ENCODE measurements at places on chromosomes 3 and 15.

- DNase-seq: no peak
- H3K27me3 ChIP-seq: no peaks in the 10 kb centered on the region
- H3K36me3 ChIP-seq: no peaks in the 10 kb centered on the region
- H3K4me1 ChIP-seq: no peaks in the 10 kb centered on the region
- H3K4me3 ChIP-seq: no peak overlapping the region
These were observed 794.7 kb upstream of the GBE1 start for GRCh38 chr3:82556113-82556512.

DNA sequence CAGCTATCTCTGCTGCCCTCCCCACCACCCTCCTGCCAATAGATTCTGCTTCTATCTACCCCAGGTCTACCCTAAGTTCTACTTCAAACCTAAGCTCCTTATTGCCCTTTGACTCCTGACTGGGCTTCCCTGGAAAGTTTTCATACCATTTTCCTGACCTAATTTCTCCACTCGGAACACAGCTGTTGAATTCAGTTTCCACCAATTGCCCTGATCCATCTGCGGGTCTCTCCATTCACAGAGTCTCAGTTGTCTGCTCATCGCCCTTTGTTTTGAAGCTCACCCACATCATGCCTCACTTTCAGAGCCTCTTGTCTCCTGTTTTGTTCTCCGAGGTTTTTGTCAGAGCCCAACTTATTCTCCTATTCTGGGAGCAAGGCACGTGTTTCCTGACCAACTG, 56.8 kb upstream of the ABI3BP start:
- no peak overlapping the region for H3K4me3 ChIP-seq
- H3K27ac ChIP-seq: no peak overlapping the region
- no peak for DNase-seq
- H3K4me1 ChIP-seq: peaks cover 8% of the 10 kb centered on the region
- no peaks in the 10 kb centered on the region for H3K36me3 ChIP-seq

DNA sequence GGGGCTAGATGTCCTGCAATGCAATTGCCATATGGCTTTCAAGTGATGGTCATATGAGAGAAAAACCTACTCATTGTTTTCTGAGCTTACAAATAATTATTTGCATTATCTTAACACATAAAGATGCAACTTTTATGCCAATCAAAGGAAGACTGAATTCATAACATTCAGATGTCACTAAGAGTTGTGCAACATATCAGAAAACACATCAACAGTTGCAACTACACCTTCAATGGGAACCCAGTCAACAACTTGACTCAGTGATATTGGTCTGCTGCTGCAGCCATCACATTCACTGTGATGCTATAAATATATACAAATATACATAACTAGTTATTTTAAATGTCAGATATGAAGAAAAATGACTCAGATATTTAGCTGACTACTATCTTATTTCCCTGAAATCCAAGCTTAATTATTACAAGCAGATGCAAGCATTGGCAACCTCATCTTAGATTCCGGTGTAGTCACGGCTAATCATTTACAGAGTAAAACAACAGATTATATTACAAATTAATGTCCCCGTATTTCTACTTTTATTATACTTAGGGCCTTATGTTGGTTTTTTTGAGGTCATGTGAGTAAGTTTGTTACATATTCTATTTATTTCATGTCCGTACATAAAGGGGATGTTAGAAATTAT, 23.7 kb downstream of the CNTN3 start:
- H3K36me3 ChIP-seq: peaks cover 1% of the 10 kb centered on the region
- no peaks in the 10 kb centered on the region for H3K4me1 ChIP-seq
- no peaks in the 10 kb centered on the region for H3K27me3 ChIP-seq
- no peak overlapping the region for H3K27ac ChIP-seq
- DNase-seq: no peak

DNA sequence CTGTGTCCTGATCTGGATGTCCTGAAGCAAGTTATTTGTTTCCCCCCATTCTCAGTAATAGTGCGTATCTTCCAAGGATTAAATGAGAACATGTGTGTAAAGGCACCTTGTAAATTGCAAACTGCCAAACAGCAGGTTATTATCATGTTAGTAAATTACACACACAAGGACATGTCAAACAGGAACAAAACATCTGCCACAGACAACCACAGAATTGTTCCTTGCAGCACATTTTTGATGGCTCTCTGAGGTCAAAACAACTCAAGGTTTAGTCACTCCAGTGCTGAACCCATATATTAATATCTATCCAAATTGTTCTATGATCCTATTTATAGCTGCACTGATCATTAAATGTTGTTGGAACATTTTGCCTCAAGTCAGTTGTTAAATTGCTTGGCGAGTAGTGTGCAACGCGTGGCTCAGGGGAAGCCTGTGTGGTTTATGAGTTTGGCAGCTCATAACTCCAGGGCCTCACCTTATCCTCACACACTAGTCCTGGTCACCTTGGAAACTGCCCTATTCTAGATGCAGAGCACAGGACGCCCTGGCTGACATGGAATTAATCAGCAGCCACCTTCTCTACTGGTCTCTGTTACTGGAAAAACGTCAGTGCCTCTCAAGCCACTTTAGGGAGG, 46.3 kb upstream of the CDV3 start:
- peaks cover 2% of the 10 kb centered on the region for H3K4me1 ChIP-seq
- no peaks in the 10 kb centered on the region for H3K27me3 ChIP-seq
- no peak overlapping the region for H3K27ac ChIP-seq
- H3K36me3 ChIP-seq: no peaks in the 10 kb centered on the region

DNA sequence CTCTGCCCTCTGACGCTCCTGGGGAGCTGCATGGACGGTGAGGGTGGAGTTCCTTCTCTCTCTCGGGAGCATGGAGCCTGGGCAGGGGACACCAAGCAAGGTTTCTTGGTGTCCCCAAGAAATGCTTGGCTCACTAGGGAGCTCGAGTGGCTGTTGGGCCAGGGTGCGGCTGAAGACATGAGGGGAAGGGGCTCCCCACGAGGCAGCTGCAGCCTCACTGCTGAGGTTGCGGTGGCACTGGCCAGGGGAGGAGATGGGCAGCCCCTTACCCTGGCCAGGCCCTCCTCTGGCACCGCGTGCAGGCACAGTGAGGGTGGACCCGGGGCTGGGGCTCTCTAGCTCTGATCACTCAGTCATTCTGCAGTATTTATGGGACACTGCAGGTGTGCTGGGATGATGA, 43.5 kb upstream of the SLC41A3 start:
- no peak for DNase-seq
- peaks cover 4% of the 10 kb centered on the region for H3K27me3 ChIP-seq
- H3K4me1 ChIP-seq: no peaks in the 10 kb centered on the region
- no peak overlapping the region for H3K27ac ChIP-seq
- H3K36me3 ChIP-seq: no peaks in the 10 kb centered on the region

- H3K4me3 ChIP-seq: no peak overlapping the region
- peaks cover 33% of the 10 kb centered on the region for H3K4me1 ChIP-seq
- H3K27ac ChIP-seq: no peak overlapping the region
- H3K27me3 ChIP-seq: no peaks in the 10 kb centered on the region
- peaks cover 10% of the 10 kb centered on the region for H3K36me3 ChIP-seq
These were observed 83.4 kb downstream of the CCK start for GRCh38 chr3:42182555-42182954.

- peak overlapping the region; percentile 37 for H3K27ac ChIP-seq
- H3K4me3 ChIP-seq: no peak overlapping the region
- H3K4me1 ChIP-seq: peaks cover 8% of the 10 kb centered on the region
- no peak for DNase-seq
- H3K27me3 ChIP-seq: no peaks in the 10 kb centered on the region
- H3K36me3 ChIP-seq: peaks cover 2% of the 10 kb centered on the region
These were observed 349.2 kb downstream of the NAALADL2 start for GRCh38 chr3:175208326-175208725.

DNA sequence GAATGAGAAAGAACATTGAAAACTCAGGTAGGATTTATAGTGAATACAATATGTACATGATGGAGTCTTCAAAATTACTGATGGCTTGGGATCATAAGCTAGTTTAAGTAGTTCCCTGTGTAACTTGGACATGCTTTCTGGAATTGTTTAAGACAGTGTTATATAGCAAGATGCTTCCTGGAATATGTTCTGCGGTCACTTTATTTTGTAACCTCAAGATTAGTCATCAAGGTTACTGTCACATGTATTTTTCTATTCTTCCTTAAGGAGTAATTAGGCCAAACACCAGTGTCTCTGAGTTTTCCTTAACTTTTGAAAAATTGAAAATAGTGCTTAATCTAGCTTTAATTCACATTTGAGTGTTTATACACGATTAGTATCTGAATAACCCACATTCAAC, 760.3 kb upstream of the ARRDC4 start:
- no peaks in the 10 kb centered on the region for H3K36me3 ChIP-seq
- DNase-seq: no peak
- H3K27ac ChIP-seq: no peak overlapping the region
- H3K4me3 ChIP-seq: no peak overlapping the region

DNA sequence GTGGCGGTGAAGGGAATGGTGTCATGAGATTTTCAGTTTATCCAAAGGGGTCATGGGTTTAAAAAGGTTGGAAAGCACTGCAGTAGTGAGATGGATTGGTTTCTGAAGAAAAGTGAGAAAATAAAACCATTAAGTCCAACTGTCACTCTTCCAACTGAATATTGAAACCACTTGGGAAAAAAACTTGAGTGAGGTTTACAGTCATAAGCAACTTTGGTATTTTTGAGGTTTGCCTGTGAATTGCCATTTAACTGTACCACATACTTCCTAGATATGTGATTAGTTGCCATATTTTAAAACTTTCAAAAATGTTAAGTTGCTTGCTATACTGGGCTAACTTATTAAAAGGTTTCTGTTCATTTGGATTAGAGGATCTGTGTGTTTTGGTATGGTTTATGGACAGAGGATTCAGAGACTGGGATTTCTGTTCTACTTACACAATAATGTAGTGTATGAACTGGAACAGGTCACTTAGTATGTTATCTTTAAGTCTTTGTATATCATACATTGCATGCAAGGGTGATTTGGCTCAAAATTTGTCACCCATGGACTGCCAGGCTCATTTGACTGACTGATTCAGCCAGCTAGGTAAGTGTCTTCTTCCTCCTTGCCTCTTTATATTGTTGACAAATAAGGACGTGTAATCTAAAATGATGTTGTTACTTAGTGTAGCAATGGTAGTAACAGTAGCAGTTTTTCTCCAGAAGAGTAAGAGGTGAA, 201.4 kb upstream of the EOMES start:
- DNase-seq: no peak
- H3K27me3 ChIP-seq: no peaks in the 10 kb centered on the region
- no peaks in the 10 kb centered on the region for H3K36me3 ChIP-seq

DNA sequence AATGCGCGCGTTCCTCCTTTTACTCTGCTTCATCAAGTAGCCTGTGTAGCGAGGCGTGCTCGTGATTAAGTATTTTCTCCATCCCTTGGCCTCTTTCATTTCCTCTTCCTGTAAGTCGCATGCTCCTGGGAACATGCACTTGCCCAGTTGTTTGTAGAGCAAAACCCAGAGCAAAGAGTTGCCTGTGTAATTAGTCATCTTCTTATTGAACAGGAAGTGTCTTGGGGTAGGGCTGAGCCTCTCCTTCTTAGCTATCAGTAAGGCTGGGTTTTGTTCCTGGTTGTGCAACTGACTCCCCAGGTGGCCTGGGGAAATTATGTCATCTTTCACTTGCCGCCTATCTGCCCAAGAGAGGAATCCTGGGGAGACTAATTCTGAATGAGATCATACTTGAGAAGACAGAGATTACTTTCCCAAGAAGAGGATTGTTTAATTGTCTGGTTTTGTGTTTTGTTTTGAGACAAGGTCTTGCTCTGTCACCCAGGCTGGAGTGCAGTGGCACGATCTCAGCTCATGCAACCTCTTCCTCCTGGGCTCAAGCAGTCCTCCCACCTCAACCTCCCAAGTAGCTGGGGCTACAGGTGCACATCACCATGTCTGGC, 14.9 kb downstream of the LIPH start:
- peaks cover 3% of the 10 kb centered on the region for H3K4me1 ChIP-seq
- no peak for DNase-seq
- peaks cover 3% of the 10 kb centered on the region for H3K27me3 ChIP-seq
- H3K36me3 ChIP-seq: no peaks in the 10 kb centered on the region

DNA sequence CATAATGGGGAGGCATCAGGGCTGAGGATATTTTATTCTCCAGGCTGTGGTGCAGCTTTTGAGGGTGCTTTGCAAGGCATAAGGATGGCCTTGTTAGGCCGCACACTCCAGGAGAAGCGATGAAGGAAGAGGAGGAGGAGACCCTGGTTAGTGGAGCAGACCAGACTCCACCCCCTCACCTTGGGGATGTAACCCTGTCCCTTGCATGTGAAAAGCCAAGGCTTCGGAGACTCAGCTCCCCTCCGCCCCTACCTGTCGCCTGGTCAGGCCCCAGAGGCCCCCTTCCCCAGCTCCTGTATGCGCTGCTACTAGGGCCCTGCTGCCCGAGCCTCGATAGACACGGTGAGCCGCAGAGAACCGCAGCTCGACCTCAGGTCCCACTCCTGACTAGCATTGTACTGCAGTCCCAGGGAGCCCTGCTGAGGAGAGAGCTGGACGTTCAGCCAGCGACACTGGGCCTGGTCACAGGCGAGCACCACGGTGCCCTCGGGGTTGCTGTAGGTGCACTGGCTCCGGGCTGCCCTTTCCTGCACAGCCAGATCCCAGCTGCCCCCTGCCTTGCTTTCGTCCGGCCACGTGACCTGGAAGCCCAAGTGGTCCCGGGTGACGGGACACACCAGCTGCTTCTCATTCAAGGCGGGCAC, 10.2 kb downstream of the CPN2 start:
- peaks cover 21% of the 10 kb centered on the region for H3K4me1 ChIP-seq
- H3K27me3 ChIP-seq: peaks cover 30% of the 10 kb centered on the region
- no peaks in the 10 kb centered on the region for H3K36me3 ChIP-seq

GRCh38 chr15:48385031-48385830, 54.0 kb downstream of the DUT start:
- no peaks in the 10 kb centered on the region for H3K27me3 ChIP-seq
- H3K4me1 ChIP-seq: no peaks in the 10 kb centered on the region
- DNase-seq: no peak
- H3K36me3 ChIP-seq: no peaks in the 10 kb centered on the region
- H3K27ac ChIP-seq: no peak overlapping the region
- H3K4me3 ChIP-seq: no peak overlapping the region

GRCh38 chr3:156836701-156837100, 10.5 kb downstream of the LEKR1 start:
- no peak overlapping the region for H3K4me3 ChIP-seq
- H3K36me3 ChIP-seq: no peaks in the 10 kb centered on the region
- no peak for DNase-seq
- H3K27ac ChIP-seq: no peak overlapping the region
- peaks cover 16% of the 10 kb centered on the region for H3K4me1 ChIP-seq

Data from progenitor cell of endocrine pancreas (in vitro differentiated cells).